ENCODE measurements at places on chromosomes 5 and 9.

DNA sequence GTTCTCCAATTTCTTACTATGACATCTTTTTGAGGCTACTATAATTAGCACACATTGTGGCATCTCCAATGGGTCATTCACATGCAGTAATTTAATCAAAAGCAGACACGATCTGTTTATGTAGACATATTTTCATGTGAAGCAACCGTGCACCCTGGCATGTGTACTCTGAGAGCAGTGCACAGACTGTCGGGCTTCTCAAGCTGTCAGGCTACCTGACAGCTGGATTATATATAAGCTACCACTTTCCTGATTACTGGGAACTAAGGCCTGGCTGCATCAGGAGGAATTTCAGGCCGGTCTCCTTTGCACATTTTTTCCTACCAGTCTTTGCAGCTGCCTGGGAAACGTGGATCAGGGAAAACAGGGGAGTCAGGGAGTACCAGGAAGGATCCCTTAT, 197.5 kb downstream of the MAPKAP1 start:
- no peak for ATAC-seq

- ATAC-seq: no peak
Observed at GRCh38 chr5:43649256-43649655, 46.3 kb downstream of the NNT start.

DNA sequence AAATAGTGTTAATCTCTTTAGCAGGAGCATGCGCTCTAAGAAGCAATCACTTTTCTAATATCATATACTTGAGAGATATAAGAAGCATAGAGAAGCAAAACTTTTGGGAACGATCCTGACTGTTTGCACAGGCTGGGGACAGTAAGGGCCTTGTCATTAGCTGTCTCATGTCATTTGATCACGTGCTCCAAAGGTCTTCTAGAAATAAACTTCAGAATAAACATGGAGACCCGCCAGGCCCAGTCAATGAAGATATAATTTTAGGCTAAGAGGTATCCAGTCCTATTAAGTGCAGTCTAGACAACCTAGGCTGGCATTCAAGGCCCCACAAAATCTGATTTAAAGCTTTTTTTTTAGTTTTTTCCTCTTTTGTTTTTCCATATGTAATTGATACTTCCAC, 111.0 kb upstream of the APC start:
- no peak for ATAC-seq

- ATAC-seq: no peak
Observed at GRCh38 chr9:91884696-91885687, 65.0 kb downstream of the ROR2 start.

GRCh38 chr9:130768265-130768664, 66.8 kb upstream of the ABL1 start:
- no peak for ATAC-seq
